ENCODE measurements at places on chromosomes 1 and 21.

GRCh38 chr1:164801791-164802502 lies 243.0 kb downstream of the PBX1 start:
- no peak for DNase-seq

GRCh38 chr1:223429821-223430220 lies 36.6 kb downstream of the CCDC185 start:
- no peak for DNase-seq

GRCh38 chr1:8941906-8942305 lies 3.8 kb upstream of the CA6 start:
- no peak for DNase-seq

DNA sequence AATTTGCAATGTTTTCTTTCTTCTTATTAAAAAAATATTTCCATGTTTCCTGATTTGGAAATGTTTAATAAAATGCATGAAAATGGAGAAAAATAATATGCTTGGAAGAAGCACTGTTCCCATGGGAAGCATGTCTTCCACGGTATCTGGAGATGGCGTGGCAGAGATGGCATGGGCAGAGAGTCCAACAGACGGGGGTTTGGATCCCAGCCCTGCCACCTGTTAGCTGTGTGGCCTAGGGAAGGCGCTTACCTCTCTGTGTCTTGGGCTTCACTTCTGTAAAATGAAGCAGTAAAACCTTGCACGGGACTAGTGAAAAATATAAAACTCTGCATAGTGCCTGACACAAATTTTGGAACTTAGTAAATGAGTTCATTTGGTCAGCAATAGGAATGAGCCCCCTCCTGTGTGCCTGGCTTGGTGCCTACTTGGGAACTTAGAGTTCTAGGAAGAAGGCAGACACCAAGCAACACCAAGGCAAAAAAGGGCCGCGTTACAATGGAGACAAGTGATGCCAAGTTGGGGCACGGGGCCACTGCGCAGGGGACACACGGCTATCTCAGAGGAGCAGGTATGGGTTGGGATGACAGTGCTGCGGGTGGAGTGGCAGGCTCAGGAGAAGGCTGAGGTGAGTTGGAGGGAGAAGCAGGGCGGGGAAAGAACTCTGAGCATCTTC lies 124.2 kb downstream of the KCNN3 start:
- no peak for DNase-seq

GRCh38 chr1:115492019-115492595 lies 149.7 kb upstream of the VANGL1 start:
- DNase-seq = no peak

GRCh38 chr1:234512451-234512861 lies 33.5 kb upstream of the TARBP1 start:
- DNase-seq = no peak

- no peak for DNase-seq
Measured at GRCh38 chr1:147736883-147737282, 23.5 kb downstream of the GJA5 start.
